ENCODE measurements at places on chromosomes 2 and 18.

DNA sequence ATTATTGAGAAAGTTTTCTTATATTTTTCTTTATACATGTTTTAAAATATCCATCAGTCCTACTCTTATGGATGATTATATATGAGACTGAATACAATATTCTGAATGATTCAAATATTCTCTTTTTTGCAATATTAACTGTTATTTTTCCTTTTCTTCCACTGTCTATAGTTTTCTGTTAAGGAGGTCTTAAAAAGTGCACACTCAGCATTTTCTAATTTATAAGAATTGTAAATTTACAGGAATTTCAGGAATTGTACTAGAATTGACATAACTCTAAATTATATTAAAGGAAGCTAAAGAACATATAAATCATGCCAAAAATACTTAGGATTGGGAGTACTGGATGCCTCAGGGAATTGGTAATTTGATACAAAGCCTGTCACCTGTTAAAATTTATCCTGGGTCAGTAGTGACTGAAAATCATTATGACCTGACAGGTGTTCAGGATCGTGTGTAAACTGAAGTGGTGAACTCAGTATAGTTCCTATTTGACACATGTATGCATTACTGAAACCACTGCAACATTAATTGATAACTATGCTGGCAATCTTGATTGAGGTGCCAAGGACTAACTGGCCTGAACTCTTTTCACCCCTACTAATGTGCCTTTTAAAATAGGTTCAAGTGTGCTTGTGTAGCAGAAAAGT, 30.4 kb downstream of the MSTN start:
- DNase-seq = no peak

DNA sequence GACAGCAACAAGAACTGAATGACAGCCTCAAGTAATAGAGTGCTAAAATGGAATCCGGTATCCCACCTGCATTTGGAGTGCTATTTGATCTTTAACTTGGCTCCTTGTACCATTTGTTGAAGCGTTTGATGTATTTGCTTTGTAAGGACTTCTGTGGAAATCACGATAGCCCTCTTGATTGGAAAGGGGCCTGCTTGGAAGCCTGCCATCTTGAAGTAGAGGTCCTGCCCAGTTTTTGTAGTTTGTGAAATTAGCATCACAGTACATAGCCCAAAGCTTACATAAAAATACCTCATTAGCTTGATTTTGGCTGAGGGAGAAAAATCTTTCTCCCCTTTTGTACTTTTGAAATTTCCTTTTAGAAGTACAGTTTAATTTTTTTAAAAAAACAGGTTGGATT, 2.7 kb downstream of the CDCA7 start:
- DNase-seq = no peak

GRCh38 chr2:226659410-226659809, 140.2 kb downstream of the IRS1 start:
- DNase-seq = no peak

- DNase-seq = no peak
Observed at GRCh38 chr2:136133586-136133985, 15.6 kb upstream of the CXCR4 start.

GRCh38 chr18:8052237-8052701, 485.2 kb downstream of the PTPRM start:
- no peak for DNase-seq

GRCh38 chr2:97844311-97844859, 131.0 kb downstream of the ZAP70 start:
- no peak for DNase-seq

DNA sequence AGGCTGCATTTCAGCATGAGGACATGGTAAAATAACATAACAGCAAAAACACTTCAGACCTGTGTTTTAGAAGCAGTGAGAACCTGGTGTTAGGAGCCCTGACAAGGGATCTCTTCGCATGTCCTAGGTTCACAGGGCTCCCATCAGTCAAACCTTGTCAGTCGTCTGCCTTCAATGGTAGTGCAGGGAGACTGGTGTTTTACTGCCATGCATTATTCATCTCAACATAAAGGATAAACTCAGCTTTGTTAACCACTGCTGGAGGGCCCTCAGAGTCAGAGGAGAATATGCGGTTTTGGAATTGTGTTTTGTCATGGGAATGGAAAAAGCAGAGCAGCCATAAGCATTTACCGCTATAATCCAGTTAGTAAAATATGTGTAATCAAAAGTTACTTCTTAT, 275.9 kb upstream of the GCFC2 start:
- no peak for DNase-seq

- no peak for DNase-seq
Observed at GRCh38 chr2:207459990-207460757, 69.6 kb upstream of the CREB1 start.

- DNase-seq = no peak
Observed at GRCh38 chr2:158936978-158937377, 31.5 kb upstream of the TANC1 start.

DNA sequence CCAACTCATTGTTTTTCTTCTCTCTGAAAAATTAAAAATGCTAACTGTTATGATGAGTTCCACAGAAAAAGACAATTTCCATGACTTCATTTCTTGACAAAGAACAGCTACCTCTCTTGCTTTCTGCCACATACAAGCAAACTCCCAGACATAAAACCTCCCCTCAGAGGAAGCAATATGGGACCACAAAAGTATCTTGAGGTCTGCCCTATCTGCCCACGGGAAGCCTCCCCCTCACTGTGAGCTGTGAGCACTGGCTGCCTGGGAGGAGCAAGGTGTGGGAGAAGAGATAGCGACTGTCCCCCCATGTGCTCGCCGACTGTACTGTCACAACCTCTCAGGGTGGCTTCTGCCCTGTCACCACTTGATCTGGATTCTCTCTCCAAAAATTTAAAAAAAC, 69.7 kb upstream of the NRP2 start:
- no peak for DNase-seq

DNA sequence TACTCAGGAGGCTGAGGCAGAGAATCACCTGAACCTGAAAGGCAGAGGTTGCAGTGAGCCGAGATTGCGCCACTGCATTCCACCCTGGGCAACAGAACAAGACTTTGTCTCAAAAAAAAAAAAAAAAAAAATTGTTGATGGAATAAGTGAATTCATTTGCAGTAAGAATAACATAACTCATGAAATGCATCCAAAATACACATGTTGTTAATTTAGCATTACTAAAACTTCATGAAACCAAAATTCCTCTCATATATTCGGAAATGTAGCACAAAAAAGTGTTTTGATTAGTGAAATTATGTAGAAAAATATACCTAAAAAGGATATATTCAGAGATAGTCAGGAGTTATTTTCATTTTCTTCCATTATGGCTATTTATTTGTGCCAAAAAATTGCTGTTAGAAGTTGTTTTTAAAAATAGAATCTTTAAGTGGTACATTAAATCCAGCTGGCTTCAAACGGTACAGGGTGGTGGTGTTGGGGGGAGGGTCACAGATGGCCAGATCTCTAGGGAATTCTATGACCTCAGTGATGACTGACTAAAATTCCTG, 78.2 kb upstream of the UGP2 start:
- no peak for DNase-seq

GRCh38 chr18:50203801-50204604, 9.1 kb upstream of the MYO5B start:
- DNase-seq = no peak

GRCh38 chr2:232350804-232351685, 27.5 kb upstream of the ALPP start:
- no peak for DNase-seq

DNA sequence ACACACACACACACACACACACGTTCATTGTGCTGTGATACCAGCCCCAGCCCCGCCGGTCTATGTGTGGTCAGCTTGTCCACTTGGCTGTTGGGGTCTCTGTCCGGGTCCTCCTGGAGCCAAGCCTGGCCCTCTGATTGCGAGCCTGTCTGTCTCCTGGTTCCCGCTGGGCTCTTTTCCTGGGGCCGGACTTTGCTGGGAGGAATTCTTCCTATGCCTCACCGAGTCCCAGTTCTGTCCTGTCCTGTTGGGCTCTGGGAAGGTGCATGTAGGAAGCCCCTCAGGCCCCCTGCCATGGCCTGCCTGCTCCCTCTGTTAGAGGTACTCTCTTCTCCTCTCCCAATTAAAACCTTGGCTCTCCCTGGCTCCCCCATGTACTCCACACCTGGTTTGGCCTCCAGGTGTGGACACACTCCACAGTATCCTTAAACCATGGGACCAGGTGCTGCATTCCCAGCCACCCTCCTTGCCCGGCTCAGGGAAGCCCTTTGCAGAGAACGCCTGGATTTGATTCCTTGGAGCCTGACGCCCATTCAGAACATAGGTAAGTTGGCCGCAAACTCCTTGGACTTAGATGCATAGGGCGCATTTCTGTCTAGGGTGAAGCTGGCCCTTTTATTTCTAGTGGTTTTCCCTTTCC, 42.3 kb downstream of the CABLES1 start:
- DNase-seq = no peak

- DNase-seq = no peak
Observed at GRCh38 chr2:192072261-192072660, 122.5 kb downstream of the TMEFF2 start.

GRCh38 chr18:3726238-3726951, 276.4 kb downstream of the TGIF1 start:
- no peak for DNase-seq

DNA sequence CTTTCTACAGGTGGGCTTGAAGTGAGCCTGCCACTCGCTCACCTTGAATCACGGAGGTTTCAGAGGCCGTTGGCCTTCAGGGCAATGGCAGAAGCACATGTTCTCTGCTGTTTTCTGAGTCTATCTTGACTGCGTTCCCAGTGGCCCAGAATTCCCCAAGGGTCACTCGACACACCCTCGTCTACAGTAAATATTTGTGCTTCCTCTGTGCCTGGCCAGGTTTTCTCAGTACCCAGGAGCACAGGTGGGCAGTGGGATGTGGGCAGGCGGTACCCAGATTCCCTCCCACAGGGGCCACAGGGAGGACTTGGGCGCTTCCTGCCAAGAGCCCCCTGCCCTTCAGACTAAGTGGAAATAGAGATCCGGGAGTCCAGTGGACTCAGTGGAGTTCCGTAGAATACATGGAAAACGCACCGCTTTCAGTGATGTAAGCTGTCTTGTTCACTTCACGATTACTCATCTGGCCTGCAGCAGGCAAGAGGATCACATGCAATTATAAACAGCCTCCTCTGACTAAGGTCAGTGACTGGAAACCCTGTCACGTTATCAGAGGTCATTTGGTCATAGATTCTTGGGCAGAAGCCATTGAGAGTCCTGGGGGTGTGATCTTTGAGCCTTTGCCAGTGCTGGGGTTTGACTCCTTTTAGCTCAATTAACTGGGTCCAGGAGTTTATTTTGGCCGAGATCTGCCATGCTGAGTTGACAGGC, 179.8 kb downstream of the NEDD4L start:
- DNase-seq = no peak

DNA sequence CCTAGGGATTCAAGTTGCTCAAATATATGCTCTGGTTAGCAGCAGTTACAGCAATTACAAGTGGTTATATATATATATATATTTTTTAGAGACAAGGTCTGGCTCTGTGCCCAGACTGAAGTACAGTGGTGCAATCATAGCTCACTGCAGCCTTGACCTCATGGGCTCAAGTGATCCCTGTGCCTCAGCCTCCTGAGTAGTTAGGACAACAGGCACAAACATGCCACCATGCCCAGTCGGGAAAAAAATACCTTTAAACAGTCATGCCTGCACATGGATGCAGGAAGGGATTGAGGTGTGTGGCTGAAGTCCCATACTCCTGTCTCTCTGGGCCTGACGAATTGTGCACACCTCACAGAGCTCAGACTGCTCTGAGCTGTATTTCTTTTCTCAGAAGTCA, 19.6 kb upstream of the DNAH7 start:
- DNase-seq = no peak

DNA sequence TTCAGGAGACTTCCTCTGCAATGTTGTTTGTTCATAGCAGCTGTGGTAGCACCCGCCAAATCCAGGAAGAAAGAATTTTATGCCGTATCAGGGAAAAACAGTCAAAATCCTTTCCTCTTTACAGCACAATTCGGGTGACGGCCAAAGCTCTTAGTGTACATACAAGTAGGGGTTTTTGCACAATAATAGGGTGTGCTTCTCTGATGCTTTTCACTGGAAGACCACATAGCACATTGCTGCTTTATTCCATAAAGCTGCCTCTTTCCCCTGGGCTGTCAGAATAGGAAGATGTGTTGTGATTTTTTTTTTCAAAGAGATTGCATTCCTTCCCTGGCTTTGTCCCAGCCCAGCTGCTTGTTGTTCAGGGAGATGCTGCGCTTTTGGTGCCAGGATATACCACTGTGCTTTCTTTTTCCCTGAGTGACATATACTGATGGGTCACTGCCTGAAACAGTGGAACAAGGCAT, 27.2 kb upstream of the LANCL1 start:
- DNase-seq = no peak

GRCh38 chr2:15432642-15433256, 128.4 kb downstream of the NBAS start:
- no peak for DNase-seq

DNA sequence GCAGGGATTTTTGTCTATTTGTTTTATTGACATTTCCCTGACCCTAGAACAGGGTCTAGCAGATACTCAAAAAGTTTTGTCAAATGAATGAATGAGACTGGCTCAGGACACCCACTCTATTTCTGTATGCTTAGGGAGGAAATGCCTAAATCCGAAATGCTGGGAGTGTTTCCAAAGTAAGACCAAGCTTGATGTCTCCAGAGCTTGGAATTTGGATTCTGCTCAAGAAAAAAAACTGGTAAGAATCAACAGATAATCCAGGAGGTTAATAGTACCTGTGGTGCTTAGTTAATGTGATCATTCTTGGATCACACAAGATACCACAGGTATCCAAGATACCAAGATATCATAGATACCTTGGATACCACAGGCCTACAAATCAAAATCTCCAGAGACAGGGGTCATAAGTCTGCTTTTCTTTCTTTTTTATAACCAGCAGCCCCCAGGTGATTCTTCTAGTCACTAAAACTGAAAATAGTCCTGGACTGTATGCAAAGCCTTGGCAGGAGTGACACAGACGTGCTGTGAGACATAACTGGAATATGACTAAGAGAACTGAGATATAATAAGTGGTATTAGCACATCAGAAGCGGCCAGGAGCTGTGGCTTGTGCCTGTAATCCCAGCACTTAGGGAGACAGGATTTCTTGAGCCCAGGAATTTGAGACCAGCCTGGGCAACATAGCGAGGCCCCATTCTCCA, 39.9 kb upstream of the SP3 start:
- no peak for DNase-seq

DNA sequence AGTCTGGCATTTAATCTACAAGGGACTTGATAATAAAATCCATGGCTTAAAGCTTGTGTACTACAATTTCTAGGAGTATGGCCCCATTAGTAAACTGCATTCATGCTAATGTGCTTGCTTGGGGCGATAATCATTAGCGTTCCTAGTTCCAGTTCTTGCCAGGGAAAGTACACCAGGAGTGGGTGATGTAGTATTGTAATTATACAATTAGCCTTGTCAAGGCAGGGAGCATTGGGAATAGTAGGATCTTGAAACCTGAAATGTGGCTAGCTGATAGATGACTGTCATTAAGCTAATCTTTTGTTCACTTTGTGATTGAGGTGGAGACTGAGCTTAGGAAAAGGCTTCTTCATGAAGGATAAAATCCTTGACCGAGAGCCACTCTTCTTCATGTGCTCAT, 989.2 kb downstream of the CPS1 start:
- DNase-seq = no peak

GRCh38 chr2:28578774-28579173, 82.9 kb downstream of the PLB1 start:
- no peak for DNase-seq

All from lower leg skin (tissue), 4 donors.